ENCODE measurements at places on chromosomes 11 and 22.

DNA sequence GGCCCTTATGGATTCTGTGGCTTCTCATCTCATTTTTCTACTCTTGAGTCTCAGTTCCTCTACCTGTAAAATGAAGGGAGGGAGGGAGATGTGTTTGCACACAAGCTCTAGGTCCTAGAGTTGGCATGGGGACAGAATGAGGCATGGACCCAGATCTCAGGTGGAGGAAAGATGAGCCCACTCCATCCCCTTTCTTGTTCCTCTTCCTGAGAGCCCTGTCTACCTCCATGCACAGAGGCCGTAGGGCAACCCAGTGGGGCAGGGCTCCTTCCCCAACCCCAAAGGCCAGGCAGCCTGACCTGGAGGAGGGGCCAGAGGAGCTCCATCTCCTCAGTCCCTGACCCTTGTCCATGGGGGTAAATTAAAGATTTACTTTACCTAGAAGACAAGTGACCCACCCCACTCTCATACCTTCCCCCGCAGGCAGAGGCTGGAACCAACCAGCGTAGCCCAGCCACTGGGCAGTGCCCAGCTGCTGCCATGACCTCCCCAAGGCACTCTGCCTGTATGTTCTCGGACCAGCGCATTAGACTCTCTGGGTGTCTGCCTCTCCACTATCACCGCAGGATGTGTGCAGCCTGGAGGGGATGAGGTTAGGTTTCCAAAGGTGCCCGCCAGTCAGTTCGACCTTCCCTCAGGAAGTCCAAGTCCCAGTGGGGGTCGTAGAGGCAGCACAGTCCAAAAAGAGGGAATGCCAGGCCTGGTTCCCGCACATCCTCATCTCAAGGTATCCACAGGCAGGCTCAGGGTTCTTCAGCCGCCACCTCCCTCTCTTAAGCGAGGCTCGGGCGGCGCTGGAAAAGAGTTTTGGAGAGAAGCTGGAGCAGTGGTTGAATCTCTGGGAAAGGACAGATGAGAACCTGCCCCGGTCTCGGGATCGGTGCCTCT, 3.0 kb downstream of the SMTN start:
- peak; percentile 40 for DNase-seq

DNA sequence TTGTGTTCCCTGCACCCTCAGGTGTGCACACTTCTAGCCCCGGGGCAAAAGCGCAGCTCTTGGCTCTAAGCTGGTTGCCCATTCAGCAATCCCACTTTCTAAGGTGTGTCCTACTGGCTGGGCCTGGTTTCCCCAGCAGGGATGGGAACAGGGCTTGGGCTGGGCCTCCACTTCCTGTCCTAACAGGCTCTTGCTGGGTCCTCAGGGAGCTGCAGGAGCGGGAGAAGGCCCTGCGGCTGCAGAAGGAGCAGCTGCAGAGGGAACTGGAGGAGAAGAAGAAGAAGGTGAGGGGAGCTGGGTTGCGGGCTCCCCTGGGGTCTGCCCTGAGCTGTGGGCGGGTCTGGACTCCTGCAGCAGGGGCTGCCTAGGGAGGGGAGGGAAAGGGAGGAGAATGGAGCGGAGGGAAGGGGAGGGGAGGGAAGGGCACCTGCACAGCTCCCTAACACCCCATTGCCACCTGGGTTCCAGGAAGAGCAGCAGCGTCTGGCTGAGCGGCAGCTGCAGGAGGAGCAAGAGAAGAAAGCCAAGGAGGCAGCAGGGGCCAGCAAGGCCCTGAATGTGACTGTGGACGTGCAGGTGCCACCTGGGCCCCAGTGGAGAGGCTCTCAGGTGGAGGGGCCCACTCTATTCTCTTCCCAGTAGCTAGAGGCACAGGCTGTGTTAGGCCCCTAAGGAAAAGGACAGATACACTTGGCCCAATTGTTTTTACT, 24.6 kb downstream of the INCENP start:
- DNase-seq: no peak

GRCh38 chr22:39525658-39525975, 5.3 kb downstream of the ATF4 start:
- no peak for DNase-seq

DNA sequence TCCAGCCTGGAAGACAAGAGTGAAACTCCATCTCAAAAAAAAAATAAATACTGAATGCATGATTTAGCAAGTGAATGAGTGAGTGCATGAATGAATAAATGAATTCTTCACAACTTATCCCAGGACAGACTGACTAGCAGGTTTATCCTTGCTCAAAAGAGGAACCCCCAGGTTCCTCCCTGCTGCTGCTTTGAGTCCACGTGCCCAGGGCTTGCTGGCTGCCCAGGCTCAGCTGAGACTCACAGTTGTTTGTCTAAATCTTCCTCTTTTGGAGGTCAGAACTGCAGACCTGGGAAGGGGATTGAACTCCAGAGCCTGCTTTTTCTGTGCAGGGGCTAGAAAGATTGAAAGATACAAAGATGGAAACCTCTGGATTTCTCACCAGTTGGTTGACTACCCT, 117.4 kb upstream of the TMEM45B start:
- no peak for DNase-seq

- DNase-seq: no peak
These were observed 13.3 kb downstream of the IL17REL start for GRCh38 chr22:49999063-49999945.

DNA sequence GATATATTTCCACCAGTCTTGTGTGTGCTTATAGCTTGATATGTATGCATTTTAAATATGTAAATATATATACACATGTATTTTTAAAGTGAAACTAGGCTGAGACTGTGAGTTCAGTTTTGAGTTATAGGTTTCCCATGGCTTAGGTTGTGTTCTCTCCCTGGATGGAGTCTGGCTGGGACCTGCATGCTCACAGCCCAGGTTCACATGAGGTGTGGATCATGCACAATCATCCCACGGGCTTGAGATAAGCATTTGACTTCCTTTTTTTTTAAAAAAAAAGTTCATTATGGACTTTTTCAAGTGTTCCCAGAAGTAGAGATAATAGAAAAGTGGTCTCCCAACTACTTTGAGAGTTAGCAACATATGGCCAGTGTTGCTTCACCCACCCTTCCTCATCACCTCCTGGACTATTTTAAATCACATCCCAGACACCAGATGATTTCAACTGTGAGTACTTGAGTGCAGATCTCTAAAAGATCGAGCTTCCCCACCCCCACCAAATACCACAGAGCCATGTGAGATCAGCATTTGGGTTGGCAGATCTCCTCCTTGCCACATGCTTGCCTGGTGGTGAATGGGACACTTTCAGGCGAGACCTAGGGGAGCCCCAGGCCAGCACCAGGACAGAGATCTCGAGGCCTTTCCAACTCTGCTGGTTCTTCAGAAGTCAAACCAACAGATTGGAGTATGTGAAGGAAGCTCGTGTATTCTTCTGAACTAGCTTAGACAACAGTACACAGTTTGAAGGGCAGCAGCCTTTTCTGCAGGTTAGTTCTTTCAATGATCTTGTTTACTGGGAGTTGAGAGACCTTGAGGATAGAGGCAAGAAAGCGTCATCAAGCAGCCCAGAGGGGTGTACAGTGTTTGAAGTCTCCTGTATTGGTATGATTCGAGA, 15.9 kb downstream of the MED15 start:
- no peak for DNase-seq

GRCh38 chr11:105838668-105839384, 183.2 kb downstream of the MSANTD4 start:
- DNase-seq: no peak

DNA sequence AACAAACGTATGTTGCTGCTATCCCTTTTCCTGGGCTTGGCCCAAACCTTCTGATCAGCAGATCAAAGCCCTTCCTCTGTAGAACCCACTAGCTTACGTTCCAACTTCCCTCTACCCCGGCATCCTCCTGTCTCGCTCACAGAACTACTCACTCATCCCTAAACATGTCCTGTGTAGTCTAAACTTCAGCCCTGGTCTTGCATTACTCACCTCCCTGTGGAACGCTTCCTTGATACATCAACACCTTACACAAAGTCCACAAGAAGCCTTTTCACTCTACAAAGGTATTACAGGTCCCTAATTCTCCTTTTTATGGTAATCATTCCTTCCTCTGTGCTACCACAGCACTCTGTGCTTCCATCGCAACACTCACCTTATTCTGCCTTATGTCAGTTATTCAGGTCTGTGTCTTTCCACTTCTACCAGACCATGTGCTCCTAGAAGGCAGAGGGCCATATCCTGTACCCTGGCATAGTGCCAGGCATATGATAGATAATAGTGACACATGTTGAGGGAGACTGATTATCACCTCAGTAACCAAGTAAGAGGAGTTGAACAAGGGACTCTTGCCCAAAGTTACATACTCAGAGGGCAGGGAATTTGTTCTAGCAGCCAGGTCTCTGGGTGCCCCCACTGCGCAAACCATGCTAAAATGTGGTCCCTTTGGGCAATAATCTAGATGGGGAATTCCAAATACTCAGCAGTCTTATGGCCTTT, 41.6 kb downstream of the USP35 start:
- no peak for DNase-seq

- no peak for DNase-seq
These were observed 73.2 kb upstream of the PRR5 start for GRCh38 chr22:44628835-44629234.

- no peak for DNase-seq
These were observed 270.1 kb downstream of the BUD13 start for GRCh38 chr11:116502641-116503061.

DNA sequence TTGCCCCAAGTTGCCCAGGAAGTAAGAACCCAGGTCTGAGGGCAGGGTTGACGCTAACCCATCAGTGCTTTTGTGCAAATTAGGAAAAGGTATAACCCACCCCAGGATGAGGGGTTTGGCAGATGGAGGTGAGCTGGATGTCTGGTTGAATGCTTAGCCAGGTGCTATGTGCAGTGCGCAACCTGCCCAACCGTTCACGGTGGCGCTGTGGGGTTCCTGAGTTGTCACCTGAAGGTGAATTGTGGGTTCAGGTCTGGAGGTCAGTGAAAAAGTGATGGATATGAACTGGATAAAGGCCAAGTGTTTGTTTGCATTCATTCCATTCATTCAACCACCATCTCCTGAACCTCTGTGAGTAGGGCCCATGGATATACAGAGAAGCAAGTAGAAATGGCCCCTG, 14.3 kb upstream of the LGALS2 start:
- DNase-seq: no peak

DNA sequence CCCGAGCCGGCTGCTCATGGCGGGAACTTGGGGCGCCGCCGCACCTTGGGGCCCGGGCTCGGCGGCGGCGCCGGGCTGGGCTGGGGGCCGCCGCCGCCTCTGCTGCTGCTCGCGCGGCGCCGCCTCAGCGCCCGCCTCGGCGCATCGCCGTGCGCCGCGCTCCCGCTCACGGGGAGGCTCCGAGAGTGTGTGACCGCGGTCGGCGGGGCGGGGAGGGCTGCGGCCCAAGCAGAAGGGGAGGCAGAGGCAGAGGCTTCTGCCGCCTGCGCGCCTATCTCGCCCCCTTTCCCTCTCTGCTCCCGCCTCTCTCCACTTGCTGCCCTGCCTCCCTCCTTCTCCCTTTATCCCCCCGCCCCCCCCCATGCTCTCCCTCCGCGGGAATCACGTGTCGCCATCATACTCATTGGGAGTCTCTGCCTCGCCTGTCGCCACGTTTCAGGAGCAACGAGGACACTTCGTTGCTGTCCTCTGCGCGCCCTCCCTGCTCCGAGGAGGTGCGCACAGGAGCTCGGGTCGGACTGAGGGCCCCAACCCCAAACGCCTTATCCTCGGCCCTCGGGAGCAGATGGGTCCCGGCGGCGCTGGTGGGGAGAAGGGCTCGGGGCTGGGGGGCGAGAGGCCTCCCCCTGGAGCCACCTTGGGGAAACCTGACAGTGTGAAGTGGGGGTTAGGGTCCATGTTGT, at the start of gene GUCY1A2:
TSS of gene GUCY1A2 (minus strand) at position 258 of the 683 bp plus-strand sequence. CDS start 421 bp downstream, outside the sequence.
- DNase-seq: no peak

- DNase-seq: no peak
These were observed 9.7 kb downstream of the CRELD2 start for GRCh38 chr22:49928185-49928495.

DNA sequence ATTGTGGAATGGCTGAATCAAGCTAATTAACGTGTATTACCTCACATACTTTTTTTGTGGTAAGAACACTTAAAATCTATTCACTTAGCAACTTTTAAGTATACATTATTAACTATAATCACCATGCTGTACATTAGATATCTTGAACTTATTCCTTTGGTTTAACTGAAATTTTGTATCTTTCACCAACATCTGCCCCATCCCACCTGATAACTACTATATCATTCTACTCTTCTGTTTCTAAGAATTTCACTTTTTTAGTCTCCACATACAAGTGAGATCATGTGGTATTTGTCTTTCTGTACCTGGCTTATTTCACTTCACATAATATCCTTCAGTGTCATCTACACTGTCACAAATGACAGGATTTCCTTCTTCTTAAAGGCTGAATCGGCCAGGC, 17.1 kb upstream of the VWA5A start:
- no peak for DNase-seq

DNA sequence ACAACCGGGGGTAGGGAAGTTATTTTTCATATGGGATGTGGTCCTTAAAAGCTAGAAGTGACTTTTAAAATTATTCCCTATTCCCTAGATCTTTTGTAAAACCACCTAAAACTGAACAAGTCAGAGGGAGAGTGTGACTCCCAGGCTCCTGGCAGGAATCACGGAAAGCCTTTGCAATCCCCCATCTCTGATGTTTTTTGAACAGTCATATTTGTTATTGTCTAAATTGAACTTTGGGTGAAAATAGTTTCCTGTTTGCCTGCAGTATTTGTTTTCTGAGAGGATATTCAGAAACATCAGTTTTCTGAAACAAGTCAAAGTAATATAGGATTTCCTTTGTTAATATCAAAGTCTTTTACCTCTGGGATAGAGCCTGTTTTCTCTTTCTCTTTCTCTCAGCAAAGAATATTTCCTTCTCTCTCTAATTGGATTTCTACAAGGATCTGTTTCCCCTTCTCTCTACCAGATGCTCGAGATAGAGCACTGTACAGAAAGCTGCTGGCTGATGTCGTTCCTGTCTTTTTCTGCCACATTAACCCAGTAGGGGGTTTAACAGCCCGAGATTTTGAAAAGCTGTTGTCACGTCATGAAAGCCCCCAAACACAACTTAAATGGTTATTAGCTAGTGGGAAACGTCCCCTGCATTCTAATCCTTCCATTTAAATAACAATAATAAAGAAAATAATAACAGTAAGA, 132.2 kb upstream of the PITPNB start:
- no peak for DNase-seq

DNA sequence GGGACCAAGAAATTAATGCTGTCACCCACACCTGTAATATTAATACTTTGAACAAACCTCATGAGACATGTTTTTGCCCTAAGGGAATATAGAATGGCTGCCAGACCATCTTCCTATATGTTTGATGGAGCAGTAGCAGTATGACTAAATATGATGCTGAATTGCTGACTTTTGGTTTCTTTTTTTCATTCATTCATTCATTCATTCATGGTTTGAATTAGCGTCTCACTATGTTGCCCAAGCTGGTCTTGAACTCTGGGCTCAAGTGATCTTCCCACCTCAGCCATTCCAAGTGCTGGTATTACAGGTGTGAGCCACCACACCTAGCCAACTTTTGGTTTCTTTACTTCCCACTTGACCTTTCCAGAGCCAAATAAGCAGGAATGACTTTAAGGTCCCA, 7.8 kb downstream of the CCDC117 start:
- no peak for DNase-seq
